Panc1 (cell line): ENCODE measurements at places on chromosomes 2 and 18. TPM values are rescaled to one million over a fixed set of nuclear protein-coding genes. Genes with fewer than 3 reads are reported as not detected.

DNA sequence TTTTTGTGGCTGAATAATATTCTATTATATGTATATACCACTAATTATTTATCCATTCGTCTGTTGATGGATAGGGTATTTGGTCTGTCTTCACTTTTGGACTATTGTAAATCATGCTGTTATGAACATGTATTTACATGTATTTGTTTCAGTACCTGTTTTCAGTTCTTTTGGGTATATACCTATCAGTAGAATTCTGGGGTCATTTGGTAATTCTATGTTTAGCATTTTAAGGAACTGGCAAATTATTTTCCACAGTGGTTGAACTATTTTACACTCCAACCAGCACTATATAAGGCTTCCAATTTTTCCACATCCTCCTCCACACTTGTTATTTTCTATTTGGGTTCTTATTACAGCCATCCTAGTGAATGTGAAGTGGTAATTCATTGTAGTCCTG lies 12.4 kb upstream of the TANK start:
- no peak for DNase-seq

- DNase-seq, result no peak
Measured at GRCh38 chr2:155100261-155100660, 401.8 kb downstream of the KCNJ3 start.

SULT1C4 gene
- total RNA-seq, result not detected

IL36RN gene
- not detected for total RNA-seq
